ENCODE measurements at places on chromosomes 1 and 21. TPM values are rescaled to one million over a fixed set of nuclear protein-coding genes. Genes with fewer than 3 reads are reported as not detected.

COL24A1 gene
- 0.02 TPM for total RNA-seq

ATF6 gene
- total RNA-seq: 14.1 TPM

CASQ2 gene
- not detected for total RNA-seq

SFPQ gene
- 238 TPM for total RNA-seq

OLIG1 gene
- total RNA-seq: not detected

RGSL1 gene
- total RNA-seq: not detected

TRIM45 gene
- total RNA-seq: 1.1 TPM

LRRC7 gene
- total RNA-seq: not detected

AGMAT gene
- 7.8 TPM for total RNA-seq

OLIG2 gene
- not detected for total RNA-seq

LCE3D gene
- 4.0 TPM for total RNA-seq

FCAMR gene
- not detected for total RNA-seq

CYP4A11 gene
- not detected for total RNA-seq

ERVH48-1 gene
- 0.04 TPM for total RNA-seq

SPRR1A gene
- not detected for total RNA-seq

CDA gene
- total RNA-seq: 43.0 TPM
